Activated T-cell treated with anti-CD3 and anti-CD28 coated beads for 1 hour (primary cell): ENCODE measurements at places on chromosomes 11 and 22.
A peak's percentile ranks its signal among the peaks of the same experiment; 100 is the strongest.

DNA sequence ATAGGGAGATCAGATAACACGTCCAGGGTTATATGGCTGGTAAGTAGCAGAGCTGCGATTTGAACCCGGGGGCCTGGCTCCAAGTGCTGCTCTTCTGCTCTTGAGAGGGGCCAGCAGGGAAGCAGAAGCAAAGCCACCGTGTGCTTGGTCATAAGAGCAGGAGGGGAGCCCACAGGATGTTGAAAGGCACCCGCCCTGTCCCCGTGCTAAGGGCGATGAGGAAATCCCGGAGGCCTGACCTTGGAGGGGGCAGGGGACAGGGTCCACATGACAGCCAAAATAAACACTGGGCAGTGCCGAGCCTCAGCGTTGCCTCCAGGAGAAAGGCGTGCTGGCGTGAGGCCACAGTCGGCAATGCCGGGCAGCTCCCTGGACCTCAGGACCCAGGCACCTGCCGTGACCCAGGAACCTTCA, 28.8 kb downstream of the TOM1 start:
- DNase-seq, result no peak

- DNase-seq, result no peak
Measured at GRCh38 chr11:44434191-44434590, 124.3 kb upstream of the ALX4 start.

DNA sequence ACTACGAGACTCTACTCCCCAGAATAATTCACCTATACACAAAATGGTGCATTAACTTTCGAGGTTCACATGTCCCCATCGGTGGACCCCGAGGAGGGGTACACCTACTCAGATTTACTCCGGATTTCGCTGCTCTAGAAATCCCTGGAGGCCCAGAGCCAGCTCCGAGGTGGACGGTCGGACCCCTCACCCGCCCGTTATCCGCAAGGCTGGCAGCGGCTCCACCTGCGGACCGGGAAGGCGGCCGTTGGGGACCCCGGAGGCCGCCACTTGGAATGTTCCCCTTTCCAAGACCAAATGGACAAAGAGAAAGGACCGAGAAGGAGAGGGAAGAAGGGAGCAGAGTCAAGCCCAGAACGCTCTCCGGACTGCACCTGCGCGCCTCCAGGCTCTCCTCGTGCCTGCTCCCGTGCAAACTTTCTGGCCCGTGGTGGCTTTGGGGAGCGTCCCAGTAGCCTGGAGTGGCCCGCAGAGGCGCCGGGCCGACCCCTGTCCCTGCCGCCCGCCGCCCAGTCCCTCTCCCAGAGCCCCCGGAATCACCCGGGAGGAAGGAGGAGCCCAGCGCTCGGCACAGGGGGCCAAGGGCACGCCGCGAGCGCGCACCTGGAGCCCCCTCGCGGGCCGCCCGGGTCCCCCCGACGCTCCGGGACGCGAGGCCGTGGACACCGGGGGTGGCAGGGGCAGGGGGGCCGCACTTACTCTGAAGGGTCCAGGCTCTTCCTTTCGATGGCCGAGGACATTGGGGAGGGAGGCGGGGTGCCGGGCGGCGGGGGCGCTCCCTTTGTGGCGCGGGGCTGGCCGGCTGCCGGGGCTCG, 23.0 kb downstream of the LMO2 start:
- DNase-seq, result no peak

GRCh38 chr22:40578171-40578570, 58.3 kb downstream of the MRTFA start:
- DNase-seq, result no peak

- DNase-seq, result no peak
Measured at GRCh38 chr22:49535527-49536125, 292.0 kb downstream of the BRD1 start.

DNA sequence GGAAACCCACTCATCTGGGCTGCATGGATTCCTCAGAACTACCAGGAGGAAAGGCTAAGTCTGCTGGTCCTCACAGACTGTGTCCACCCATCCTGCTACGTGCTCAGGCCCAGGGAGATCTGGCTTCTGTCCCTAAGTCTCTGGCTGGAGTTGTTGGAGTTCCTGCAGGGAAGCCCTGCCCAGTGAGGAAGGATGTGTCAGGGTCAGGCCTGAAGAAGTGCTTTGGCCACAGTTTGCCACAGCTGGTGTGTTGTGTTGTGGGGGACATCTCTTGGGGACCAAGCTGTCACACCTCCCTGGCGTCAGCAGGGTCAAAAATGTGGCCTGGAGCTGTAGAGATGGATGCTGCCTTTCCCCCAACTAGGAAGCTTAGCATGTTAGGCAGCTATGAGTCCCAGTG, 684.7 kb downstream of the METTL15 start:
- no peak for DNase-seq

GRCh38 chr22:45240104-45240809, 437 bp downstream of the KIAA0930 start:
- DNase-seq, result peak; percentile 12
